ENCODE measurements at places on chromosomes 7 and 10.

DNA sequence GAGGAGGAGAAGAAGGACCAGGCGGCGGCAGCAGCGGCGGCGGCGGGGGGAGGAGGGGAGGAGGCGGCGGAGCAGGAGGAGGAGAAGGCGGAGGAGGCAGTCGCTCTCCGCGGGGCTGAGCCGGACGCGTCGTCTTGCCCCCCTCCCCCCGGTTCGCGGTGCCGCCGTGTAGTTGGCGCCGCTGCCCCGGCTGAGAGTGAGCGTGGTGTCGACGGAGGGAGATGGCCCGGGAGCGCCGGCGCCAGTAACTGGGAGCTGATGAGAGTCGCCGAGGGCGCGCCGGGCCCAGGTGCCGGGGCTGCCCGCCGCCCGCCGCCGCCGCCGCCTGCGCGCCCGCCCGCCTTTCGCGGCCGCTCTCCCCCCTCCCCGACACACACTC is 257 bp downstream of the WAC start:
- DNase-seq: no peak

- DNase-seq: no peak
Measured at GRCh38 chr7:91239171-91239604, 25.0 kb upstream of the FZD1 start.

- DNase-seq: no peak
Measured at GRCh38 chr7:101857358-101857811, 40.0 kb downstream of the CUX1 start.

GRCh38 chr7:136061433-136061832 is 84.3 kb upstream of the MTPN start:
- no peak for DNase-seq

- DNase-seq: no peak
Measured at GRCh38 chr10:50832171-50832751, 53.2 kb downstream of the A1CF start.

GRCh38 chr10:94878649-94879048 is 59.8 kb upstream of the CYP2C9 start:
- no peak for DNase-seq

- DNase-seq: no peak
Measured at GRCh38 chr10:130932326-130933007, 379.1 kb downstream of the TCERG1L start.

DNA sequence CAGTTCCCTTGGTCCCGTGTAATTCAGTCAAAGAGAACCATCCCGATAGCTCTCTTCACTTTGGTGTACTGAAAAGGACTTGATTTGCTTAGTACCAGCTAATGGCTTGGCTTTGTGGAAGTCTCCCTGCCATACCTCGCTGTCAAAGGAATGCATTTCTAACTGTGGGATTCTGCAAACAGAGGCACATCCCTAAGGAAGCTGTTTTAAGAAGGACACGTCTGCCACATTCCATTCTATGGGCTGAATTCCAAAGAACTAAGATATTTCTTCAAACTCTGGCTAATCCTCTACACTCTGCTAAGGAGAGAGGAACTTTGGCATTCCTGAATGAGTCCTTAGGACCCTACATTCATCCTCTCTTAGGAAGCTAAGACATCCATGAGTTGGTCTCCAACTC is 327.9 kb downstream of the SFMBT2 start:
- DNase-seq: no peak
